Forelimb muscle (tissue), 1 donor: ENCODE measurements at places on chromosomes 3 and 15.

DNA sequence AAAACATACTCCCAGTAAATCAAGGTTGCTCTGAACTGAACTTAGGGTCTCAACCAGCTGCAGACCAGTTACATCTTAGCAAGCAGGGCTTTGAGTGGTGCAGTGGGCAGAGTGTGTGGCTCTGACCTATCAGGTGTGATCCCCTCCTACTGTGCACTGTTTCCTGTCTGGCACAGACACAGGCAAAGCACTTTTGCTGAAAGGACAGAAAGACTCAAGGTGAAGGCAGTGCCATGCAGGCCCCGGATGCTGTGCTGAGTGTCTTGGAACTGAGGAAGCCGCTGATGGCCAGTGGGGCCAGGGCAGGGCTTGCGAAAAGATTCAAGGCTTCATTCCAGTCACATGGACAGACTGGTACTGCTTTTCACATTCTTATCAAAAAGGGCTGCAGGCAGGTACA is 85.2 kb downstream of the CACNA1D start:
- no peak for DNase-seq

GRCh38 chr15:91916051-91916450 is 62.5 kb downstream of the SLCO3A1 start:
- no peak for DNase-seq

DNA sequence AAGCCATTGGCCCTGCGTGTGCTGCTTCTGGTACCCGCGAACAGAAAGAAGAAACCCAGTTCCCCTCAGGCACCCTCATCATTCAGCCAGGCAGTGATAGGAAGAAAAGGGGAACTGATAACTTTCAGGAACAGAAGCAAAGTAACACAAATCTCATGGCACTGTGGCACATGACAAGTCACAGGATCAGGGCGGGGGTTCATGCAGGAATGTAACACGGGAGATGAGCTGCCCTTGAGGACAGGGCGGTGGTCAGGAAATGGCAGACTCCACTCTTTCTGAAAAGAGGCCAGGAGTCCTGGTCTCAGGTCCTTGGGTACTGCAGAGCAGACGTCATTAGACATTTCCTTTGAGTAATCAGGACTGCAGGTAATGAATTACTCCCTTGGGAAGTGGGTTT is 95.5 kb downstream of the CCNL1 start:
- DNase-seq, result no peak

DNA sequence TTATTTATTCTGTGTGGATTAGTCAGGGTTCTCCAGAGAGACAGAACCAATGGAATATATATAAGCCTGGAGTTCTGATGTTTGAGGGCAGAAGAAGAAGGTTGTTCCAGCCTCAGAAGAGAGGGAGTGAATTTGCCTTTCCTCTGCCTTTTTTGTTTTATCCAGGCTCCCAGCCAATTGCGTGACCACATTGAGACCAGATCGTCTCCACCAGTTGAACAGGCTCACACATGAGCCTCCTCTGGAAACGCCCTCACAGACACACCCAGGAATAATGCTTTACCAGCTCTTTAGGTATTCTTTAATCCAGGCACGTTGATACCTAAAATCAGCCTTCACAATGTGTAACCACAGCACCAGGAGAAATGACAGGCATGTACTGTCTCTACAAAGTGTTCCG is 923.1 kb downstream of the TBL1XR1 start:
- no peak for DNase-seq

- no peak for DNase-seq
Measured at GRCh38 chr15:79078763-79079410, 11.7 kb downstream of the RASGRF1 start.

DNA sequence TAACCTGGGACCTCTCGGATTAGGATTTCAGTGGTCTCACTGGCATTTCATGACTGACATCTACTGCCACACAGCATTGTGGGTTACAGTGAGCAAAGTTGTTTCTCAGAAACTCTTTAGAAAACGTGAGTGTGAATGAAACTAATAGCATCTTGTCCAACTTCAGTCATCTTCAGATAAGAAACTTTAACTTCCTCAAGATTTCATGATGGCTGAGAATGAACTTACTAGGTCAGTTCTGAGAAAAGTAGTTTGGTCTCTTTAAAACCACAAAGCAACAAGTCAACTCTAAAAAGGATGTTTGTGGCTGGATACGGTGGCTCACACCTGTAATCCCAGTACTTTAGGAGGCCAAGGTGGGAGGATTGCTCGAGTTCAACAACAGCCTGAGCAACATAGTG is 14.2 kb upstream of the HOMER2 start:
- no peak for DNase-seq

DNA sequence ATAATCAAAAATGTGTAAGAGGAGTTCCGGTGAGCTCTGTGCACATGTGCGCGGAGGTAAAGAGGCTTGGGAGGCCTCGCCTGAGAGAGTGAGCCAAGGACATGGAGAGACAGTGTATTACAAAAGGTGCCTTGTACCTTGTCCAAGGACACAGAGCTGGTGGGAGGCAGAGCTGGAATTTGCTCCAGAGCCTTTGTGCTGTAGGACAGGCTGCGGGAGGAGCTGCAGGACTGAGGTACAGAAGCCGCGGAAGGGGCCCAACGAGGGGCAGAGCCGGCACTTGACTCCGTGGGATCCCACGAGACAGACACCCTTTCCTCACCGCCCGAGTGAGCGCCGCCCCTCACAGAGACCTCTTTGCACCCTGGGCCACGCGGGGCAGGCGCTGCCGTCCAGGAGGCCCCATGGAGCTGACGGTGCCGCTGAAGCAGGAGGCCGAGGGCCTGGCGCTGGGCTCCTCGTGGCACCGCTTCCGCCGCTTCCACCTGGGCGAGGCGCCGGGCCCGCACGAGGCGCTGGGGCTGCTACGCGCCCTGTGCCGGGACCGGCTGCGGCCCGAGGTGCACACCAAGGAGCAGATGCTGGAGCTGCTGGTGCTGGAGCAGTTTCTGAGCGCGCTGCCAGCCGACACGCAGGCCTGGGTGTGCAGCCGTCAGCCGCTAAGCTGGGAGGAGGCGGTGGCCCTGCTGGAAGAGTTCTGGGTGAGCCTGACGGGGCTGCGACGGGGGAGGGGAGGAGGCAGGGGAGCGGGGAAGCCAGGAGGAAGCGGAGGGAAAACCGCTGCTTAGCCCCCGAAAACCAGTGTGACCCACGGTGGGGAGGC is 68.7 kb downstream of the SLTM start:
- DNase-seq, result no peak

GRCh38 chr3:126964261-126964660 is 18.7 kb upstream of the PLXNA1 start:
- no peak for DNase-seq

DNA sequence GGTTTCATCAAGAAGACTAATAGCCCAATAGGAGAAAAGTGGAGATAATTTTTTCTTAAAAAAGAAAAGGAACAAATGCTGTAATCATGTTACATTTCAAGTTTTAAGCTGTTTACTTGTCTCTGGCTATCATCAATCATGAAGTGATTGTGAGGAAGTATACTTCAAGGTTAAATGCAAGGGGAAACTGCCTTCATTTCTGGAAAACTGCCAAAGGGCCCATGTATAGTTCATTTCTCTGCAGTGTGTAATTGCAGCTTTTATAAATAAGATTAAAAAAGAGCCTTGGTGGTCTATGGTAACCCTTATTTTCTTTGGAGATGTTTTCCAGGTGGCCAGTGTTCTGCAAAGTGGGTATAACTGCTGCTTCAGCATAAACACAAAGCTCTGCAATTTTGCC is 101.9 kb downstream of the GRM7 start:
- DNase-seq, result no peak

DNA sequence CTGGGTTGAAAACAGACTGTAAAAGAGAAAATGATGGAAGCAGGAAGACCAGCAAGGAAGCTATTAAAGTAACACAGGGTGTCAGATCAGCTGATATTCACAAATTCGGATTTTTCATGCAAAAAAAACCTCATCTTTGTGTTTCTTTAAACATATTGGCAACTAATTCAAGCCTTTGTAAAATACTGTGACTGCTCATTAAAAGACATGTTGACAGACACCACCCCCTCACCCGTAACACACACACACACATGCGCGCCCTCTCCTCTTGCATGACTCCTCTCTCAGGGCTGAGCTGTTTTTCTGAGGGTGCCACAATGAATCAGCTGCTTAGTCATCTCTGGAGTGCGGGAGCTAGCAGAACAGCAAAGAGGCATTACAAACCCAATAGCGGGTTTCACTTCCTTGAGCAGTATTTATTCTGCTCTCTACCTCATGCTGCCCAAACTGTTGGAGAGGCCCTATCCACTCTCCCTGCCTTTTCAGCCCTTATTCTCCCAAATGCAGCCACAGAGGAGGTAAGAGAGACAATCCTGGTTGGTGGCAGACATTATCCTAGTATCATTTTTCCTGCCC is 35.8 kb upstream of the CCDC80 start:
- peak; percentile 19 for DNase-seq
